ENCODE measurements at places on chromosomes 6 and 20.
A peak's percentile ranks its signal among the peaks of the same experiment; 100 is the strongest.

- DNase-seq: no peak
Observed at GRCh38 chr6:156256161-156256560, 521.0 kb upstream of the ARID1B start.

DNA sequence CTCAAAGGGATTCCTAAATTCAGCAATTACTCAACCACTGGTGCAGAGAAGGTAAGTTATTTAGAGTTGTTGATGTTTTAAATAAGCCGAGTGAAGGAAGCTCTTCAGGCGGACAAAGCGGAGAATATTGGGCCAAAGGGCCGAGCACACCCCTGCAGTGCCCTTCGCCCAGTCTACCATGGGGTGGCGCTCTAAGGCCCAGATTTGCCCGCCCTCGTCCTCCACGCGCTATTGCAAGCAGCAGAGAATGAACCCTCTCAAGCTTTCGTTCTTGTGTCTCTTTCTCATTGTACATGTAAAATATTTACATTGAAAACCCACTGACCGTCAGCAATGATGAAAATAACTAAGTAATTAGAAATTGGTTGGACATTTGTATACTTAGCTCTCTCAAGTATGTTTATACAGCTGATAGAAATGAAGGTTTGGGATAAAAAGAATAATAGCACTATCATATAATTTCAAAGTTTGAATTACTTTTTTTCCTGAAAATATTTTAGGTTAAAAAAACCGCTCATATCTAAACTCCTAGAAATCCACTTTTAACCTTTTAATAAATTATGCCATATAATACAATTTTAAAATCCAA lies 195.0 kb upstream of the CEP162 start:
- peak; percentile 21 for DNase-seq

GRCh38 chr6:121548131-121548530 lies 112.7 kb downstream of the GJA1 start:
- DNase-seq: no peak

DNA sequence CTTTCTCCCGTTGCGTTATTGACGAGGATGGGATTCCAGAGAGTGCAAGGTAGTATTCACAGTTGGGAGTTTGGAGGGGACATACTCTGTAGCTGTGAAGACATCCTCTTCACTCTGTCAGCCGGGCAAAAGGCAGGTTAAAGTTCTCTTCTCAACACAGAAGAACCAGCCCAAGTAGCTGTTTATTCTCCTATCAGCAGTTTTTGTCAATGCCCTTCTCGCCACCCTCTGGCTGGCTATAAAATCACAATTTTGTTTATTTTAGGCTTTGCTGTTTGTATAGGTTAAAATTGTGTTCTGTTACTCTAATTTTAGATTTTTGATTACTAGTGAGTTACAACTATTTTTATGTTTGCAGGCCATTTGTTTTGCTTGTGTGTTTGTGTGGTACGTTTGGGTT lies 37.9 kb upstream of the MAS1 start:
- DNase-seq: no peak

- peak; percentile 92 for DNase-seq
Observed at GRCh38 chr20:47821481-47822100, 36.3 kb upstream of the SULF2 start.

- no peak for DNase-seq
Observed at GRCh38 chr20:5781798-5782750, 31.9 kb downstream of the SHLD1 start.

GRCh38 chr20:4059606-4060005 lies 44.2 kb upstream of the RNF24 start:
- no peak for DNase-seq

DNA sequence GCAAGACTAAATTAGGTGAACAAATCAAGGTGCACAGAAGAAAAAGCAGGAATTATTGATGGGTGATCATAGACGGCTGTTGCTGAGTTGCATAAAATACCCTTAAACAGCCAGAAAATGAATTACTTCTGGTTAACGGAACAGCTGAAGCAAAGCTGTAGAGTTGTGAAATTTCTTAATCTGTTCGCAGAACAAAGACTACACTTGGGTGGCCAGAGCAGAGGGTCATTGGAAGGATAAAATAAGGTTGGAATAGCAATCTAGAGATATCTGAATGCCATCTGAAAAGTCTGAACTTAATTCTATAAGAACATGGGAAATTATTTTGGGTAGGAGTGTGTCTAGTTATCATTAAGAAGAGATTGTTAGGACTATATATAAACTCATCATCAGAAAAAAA lies 339.1 kb upstream of the RSPO3 start:
- DNase-seq: no peak

DNA sequence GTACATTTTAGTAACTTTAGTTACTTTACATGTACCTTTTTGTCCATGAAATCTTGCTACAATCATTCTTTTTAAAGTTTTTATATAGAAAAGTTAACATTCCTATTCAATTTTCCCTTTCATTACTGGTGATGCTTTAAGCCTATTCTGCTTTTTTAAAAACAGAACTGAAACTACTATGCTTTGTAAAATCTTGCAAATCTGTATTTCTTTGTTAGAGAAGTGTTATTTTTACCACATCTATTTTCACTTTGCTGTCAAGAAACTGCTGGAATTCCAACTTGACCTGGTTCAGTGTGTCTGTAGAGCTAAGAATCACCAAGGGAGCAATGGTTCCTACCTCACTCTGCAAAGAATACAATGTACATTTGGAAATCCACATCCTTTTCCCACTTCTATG lies 21.8 kb upstream of the SAMD5 start:
- no peak for DNase-seq

GRCh38 chr6:46015119-46015968 lies at the start of gene CLIC5:
CLIC5 (minus strand) TSS chr6:46015860; CDS start chr6:46015542, 318 bp downstream.
- no peak for DNase-seq

- DNase-seq: no peak
Observed at GRCh38 chr6:143385636-143386035, 64.9 kb downstream of the ADAT2 start.

- no peak for DNase-seq
Observed at GRCh38 chr6:35724059-35724458, 12.8 kb upstream of the ARMC12 start.

- DNase-seq: peak; percentile 8
Observed at GRCh38 chr6:82507112-82507511, 143.5 kb downstream of the TPBG start.

DNA sequence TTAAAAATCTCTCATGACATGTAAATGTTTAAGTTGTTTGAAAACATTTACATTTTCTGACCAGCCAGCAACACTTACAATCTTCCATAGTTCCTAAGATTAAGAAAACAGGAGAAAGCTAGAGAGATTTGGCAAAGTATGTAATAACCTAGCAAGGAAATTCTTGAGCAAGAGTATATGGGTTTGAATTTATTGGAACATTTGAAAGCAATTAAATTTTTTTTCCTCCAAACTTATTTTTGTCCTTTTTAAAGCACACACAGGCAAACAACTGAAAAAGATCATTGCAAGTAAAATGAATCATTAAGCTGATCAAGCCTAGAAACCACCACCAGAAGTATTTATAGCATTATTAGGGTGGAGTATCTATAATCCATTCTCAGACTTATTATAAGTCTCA lies 20.1 kb upstream of the ZNF217 start:
- no peak for DNase-seq

- DNase-seq: no peak
Observed at GRCh38 chr20:1357921-1358671, 29.2 kb upstream of the SDCBP2 start.

GRCh38 chr20:3865887-3866407 lies 19.3 kb downstream of the MAVS start:
- no peak for DNase-seq

DNA sequence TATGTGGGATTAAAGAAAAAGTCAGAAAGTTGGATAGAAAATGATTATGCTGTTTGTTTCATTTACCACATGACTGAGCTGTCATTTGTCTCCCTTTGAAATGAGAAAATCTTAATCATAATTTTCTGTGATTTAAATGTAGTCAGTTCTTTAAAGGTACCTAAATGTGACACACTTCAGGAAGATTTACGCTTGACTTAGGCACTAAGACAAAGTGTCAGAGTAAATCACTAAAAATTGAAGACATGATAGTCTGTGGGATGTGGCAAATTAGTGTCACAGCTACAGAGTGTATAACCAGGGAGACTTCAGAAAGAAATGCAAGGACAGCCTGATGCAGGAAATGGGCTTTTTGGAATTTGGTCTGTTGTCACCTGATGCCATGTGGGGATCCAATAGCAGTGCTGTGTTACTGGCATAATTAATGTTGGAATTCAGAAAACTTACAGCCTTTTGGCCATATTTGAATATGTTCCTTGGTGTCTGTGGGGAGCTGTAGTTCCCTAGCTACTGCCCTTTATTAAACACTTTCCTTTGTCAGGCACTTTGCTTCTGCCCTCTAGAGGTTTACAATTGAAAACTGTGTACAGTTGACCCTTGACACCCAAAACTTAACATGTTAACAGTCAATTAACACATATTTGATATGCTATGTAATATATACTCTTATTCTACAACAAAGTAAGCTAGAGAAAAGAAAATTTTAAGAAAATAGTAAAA lies 493.8 kb downstream of the UTRN start:
- DNase-seq: peak; percentile 6

Data from mammary epithelial cell (primary cell).